ENCODE measurements at places on chromosomes 7 and 10.

DNA sequence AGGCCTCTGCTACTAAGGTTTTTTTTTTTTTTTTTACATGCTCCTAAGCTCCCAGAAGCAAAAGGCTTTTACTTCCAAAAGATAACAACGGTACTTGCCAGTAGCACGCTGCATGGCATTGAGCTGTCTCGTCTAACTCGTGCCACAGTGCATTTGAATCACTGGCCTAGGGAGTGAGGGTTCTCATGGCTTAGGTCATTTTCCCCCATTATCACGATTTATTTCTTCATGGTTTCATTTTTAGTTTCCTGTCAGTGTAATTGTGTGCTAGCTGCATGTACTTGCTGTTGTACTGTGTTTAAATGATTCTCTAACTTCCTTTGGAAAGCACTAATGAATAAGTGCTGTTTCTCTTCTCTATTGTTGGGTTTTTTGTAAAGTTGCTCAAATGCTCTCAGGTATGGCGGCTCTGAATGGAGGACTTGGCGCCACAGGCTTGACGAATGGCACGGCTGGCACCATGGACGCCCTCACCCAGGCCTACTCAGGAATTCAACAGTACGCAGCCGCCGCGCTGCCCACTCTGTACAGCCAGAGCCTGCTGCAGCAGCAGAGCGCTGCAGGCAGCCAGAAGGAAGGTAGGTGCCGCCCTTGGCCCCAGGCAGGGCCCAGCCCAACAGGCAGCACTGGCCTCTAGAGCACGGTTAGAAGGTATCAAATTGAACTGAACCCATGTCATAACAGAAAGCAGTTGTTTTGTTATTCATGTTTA lies 290.5 kb downstream of the USP6NL start:
- no peak for DNase-seq

- DNase-seq, result no peak
These were observed 533.4 kb downstream of the NEBL start for GRCh38 chr10:20363684-20364083.

- DNase-seq, result no peak
These were observed 27.3 kb downstream of the HERC4 start for GRCh38 chr10:68047554-68048327.

- no peak for DNase-seq
These were observed 168.7 kb downstream of the SND1 start for GRCh38 chr7:127820732-127821085.

- DNase-seq, result no peak
These were observed 115.6 kb upstream of the IMMP2L start for GRCh38 chr7:111677848-111678247.

GRCh38 chr10:70753841-70754621 lies 31.1 kb downstream of the TBATA start:
- no peak for DNase-seq

GRCh38 chr7:47782022-47782421 lies 166.2 kb downstream of the PKD1L1 start:
- DNase-seq, result no peak

DNA sequence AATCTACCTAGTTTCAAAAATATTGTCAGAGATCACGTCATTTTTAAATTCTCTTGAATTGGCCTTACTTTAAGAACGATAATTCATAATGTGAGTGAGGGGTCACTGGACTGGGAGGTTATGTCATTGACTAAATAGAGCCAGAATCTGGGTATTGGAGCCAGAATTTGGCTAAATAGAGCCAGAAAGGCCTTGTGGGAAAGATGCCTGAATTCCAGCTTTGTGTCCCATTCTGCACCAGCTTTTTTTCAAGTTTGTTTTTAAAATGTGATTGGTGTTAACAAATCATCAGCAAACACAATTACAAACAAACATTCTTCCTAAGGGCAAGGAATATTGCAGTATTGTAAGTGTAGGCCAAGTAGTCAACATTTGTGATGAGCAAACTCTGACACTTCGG lies 233.2 kb upstream of the PRKCQ start:
- DNase-seq, result no peak

GRCh38 chr7:84637568-84638338 lies 443.2 kb upstream of the SEMA3A start:
- DNase-seq, result no peak
